ENCODE measurements at places on chromosomes 2 and 18.
A peak's percentile ranks its signal among the peaks of the same experiment; 100 is the strongest.

GRCh38 chr2:198762441-198762840 lies 695.3 kb downstream of the SATB2 start:
- no peak for DNase-seq

DNA sequence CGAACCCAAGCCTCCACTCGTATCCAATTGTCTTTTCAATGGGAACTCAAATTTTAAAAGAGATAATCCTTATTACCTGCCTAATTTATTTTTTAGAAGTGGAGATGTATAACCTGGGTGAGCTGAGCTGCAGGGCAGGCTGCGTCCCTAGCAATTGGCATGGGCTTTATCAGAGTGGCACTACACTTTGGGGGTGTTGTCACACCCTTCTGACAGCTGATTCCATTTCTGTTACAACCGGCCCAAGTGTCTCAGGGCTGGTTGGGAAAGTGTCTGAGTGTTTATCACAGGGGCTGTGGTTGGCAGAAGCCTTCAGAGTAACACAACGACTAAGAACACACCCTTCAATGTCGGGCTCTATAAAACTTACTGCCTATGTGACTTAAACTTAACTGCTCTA lies 295.0 kb downstream of the SMAD2 start:
- no peak for DNase-seq

- no peak for DNase-seq
These were observed 7.6 kb downstream of the TTC39C start for GRCh38 chr18:24022161-24022560.

DNA sequence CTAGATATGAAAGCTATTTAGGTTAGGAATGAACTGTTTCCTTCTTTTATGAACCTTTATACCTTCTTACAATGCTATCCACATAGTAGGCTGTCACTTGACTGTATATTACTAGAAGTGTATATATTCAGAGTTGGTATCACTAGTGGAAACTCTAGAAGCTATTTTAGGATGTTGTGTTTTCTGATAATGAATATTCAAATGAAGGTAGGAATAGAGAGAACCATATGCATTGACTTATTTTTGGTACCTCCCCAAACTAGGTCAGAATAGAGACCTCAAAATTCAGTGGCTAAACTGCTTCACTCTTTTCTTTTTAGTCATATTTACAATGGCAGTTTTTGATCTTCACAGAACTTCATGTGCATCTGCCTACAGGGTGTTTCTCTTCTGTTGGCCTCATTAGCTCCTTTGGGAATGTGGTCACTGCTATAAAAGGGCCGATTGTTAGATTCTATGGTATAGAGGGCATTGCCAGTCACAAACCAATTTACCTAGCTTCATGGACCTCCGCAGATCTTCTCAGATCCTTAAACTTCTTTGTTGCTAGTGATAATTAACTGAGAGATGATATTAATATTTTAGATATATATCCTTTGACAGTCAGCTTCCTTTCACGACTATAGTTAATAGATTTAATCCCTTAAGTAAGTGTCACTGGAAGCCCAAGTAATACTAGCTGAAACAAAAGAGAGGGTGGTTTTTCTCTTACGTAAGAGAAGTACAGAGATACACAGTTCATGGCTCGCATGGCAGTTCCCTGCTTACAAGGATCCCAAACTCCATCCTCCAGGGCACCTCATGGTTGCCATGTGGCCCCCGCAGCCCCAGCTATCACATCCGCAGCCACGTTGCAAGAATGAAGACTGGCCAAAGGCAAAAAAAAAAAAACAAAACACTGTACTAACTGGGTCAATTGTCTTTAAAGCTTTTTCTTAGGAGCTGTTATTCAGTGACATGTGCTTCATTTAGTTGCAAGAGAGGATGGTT lies 61.0 kb downstream of the TSPYL6 start:
- no peak for DNase-seq

DNA sequence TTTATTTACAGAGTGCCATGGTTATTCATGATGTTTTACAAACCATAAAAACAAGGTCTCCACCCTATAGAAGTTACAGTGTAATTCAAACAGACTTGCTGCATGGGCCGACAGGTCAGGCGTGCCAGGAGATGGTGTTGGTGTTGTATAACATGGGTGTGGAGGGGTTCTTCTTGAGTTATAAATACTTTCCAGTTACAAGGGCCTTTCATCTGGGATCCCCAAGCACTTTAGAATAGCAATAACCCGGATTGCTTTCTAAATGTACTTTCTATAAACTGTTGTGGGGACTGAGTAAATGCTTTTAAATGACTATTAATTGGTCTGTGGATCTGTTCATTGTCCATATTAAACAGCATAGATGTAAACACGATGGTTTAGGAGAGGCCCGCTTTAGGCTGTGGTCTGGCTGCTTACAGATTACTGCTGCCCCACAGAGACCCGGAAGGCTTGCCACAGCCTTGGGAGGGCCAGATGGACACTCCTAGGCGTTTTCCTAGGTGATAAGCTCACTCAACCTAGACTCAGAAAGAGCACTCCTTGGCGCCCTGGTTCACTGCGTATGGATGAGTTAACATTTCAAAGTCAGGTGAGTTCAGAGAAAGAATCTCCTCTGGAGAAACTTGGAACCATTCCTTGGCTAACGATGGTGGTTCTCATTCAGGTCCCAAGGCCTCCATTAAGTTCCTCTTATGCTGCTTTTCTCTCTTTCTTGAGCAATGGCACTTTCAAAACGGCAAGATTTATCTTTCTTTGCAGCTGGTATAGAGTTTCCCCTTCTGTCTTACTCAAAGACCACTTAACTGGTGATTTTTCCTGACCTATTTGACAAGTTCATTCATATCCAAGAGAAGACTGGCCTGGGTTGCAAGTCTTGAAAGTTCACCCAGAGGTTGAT lies 3.6 kb upstream of the KIAA2012 start:
- peak; percentile 89 for DNase-seq

GRCh38 chr2:16114836-16115235 lies 174.5 kb downstream of the MYCN start:
- DNase-seq, result peak; percentile 35

- peak; percentile 48 for DNase-seq
These were observed 567.6 kb downstream of the PLCL1 start for GRCh38 chr2:198371921-198372543.

DNA sequence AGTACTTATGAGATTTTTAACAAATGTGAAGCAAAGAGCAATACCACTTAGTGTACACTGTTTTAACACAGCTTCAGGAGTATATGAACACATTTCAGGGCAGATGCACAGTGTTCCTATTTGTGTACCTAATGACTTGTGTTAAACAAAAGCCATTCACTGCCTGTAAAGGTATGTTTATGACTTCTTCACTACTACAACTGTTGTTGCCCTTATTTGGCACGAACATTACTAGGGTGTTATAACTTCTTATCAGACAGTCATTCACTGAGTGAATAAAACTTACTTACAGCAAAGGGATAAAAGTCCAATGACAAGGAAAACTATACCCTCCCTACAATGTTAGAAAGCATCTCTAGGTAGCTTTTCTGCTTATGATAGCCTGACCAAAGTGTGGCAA lies 85.4 kb upstream of the CAVIN2 start:
- DNase-seq, result no peak

DNA sequence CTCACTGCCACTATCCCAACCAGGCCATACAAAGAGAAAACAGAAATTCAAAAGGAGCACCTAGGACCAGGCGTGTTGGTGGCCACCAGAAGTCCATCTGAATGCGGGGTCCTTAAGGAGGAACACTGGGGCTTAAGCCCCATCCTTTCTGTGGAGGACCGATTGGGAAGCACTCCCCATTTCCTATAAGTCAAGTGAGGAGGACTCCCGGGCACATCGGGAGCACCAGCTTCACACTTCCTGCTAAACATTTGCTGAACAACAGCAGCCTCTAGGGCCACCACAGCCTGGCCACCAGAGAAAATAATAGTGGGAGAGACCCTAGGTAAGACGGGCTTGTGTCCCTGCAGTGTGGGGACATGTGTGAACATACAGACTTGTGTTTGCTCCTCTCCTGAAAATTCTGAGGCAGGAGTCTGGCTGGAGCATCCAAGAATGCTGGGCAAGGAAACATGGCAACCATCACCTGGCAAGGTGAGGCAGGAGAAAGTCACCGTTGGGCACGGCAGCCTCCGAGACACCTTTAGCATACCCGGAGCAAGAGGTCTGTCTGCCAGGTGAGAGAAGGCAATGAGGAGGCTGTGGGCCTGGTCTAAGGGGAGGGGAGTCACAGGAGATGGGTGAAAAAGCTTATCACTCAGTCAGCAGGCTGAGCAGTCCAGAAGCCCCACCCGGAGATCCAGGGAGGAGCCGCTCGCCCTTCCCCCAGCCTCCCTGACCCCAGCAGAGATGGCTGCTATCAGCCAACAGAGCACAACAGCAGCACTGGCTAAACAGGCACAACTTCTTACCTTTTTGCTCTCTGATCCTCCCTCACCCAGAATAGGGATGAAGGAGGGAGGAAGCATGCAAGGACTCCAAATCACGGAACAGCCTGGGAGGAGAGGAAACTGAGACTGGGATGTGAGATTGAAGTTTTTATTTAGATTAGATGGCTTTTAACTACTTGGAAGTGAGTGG lies 282.3 kb downstream of the EIPR1 start:
- no peak for DNase-seq

- no peak for DNase-seq
These were observed 46.6 kb upstream of the TCF4 start for GRCh38 chr18:55634545-55634944.

All from LoVo (cell line).